Stimulated activated memory B cell treated with anti-CD40 and anti-IgM and Interleukin-4, amounts not matched to agents 10 μg/mL and 1 μg/mL and 100 μg/mL, for 72 hours (primary cell): ENCODE measurements at places on chromosomes 5 and 9.

- no peak for ATAC-seq
These were observed 139.8 kb upstream of the RPS23 start for GRCh38 chr5:82417776-82418607.

- no peak for ATAC-seq
These were observed 1353.4 kb upstream of the WWC1 start for GRCh38 chr5:166938071-166938470.

DNA sequence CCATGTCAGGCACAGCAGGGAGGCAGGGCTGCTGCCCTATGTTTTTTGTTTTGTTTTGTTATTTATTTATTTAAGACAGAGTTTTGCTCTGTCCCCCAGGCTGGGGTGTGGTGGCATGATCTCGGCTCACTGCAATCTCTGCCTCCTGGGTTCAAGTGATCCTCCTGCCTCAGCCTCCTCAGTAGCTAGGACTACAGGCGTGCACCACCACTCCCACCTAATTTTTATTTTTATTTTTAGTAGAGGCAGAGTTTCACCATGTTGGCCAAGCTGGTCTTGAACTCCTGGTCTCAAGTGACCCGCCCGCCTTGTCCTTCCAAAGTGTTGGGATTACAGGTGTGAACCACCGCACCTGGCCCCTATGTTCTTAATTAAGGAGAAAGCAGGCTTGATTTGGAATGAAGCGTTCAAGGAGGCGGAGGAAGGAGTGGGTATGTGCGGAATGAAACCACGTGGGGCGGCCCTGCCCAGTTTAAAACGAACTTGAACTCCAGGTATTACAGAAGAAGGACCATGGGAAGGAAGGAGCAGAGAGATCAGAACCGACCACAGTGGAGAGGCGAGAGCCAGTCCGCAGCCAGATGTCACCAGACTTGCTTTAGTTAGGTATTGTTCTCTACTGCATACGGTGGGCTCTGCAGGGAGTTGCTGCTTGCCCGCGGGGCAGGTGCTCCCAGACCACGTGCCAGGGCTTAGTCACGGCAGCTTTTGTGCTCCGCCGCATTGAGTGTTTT is 34.9 kb upstream of the EPB41L4B start:
- ATAC-seq, result no peak

DNA sequence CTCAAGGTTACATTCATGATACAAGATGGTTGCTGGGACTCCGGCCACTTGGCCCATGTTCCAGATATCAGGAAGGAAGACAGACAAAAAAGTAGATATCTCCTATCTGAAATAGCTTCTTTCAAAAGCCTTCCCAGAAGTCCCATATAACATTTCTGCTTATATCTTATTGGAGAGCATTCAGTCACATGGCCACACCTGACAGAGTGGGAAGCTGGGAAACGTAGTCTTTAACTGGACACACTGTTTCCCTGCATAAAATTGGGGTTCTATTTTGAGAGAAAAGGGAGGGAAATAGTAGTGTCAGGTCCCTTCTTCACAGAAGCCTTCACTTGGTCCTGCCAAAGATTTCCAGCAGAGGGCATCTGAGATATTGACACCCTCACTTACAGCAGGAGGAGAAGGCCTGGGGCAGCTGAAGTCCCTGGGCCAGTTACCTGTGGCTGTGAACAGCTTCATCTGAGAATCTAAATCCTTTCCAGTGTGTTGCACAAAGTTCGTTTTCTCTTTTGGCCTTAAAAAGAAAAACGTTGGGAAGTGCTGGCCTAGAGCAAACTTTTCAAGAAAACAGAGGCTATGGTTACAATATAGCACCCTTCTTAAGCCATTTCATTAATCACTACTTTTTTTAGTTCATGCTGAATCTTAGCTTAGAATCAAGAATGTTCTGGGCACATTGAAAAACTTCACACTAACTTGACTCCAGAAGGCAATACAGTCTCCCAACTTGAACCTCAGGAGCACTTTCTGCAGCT is 33.5 kb downstream of the SPEF2 start:
- no peak for ATAC-seq

- no peak for ATAC-seq
These were observed 93.0 kb downstream of the THBS4 start for GRCh38 chr5:80128141-80128540.

GRCh38 chr9:19969721-19970120 is 180.9 kb upstream of the SLC24A2 start:
- no peak for ATAC-seq

DNA sequence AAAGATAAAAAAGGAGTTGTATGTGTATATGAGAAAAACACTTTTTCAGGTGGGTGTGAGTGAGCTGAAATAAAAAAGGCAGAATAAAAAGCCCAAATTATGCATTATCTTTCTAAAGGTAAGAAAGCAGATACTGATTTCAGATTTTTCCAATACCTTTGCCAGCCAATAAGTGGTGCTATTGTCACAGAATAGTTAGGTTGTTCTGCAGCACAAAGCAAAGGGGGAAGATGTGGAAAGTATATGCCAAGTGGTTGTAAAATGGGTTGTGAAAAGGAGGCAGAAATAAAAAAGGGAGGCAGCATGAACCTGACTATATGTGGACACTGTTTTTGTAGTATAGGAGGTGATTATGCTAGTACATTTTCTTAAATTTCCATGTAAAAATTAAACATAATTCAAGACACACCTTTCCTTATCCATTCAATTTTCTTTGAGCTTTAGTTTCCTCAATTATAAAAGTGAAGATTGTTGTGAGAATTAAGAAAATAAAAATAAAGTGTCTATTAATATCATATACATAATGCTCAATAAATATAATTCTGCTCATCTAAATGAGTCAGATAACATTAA is 106.7 kb downstream of the SMIM15 start:
- ATAC-seq, result no peak

GRCh38 chr9:88783711-88784083 is 207.6 kb upstream of the S1PR3 start:
- peak; percentile 26 for ATAC-seq

GRCh38 chr5:159548517-159548916 is 218.2 kb upstream of the IL12B start:
- ATAC-seq, result no peak

GRCh38 chr5:107617052-107617451 is 53.7 kb downstream of the EFNA5 start:
- no peak for ATAC-seq

DNA sequence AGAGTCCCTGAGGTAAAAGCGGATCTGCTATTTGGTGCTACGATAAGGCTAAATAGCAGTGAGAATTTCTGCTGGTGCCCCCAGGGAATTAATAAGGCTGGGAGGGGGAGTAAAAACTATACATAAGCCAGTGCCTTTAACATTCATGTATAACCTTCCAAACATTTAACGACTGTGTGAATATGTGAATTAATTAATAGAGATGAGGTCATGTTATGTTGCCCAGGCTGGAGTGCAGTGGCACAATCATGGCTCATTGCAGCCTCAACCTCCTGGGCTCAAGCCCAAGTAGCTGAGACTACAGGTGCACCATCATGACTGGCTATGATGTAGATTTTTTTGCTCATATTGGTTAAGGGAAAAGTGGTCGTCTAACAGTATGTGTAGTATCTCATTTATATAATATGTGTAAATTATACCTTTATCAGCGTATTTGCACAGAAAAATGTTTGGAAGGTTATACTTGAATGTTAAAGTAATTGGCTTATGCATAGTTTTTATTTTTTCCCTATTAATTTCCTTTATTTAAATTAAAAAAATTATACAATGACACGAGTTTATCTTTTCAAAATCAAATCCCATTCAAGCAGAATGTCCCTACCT is 64.6 kb downstream of the EHMT1 start:
- no peak for ATAC-seq

DNA sequence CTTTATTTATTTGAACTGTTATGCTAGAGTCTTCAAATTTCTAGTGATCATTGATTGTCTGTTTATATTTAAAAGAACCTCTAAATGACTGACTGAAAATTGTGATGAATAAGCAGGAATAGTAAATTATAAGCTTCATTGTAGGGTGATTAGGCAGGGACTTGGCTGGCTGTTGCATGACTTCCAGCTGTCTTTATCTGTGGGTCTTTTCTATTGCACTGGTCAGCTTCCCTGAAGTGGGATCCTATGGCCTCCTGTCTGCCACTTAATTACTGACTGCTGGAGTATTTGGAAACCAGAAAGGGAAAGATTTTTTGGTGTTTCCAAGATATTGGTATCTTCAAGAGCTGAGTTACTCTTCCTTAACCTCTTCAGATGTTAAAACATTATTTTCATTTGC is 123.0 kb upstream of the CCNH start:
- ATAC-seq, result no peak

DNA sequence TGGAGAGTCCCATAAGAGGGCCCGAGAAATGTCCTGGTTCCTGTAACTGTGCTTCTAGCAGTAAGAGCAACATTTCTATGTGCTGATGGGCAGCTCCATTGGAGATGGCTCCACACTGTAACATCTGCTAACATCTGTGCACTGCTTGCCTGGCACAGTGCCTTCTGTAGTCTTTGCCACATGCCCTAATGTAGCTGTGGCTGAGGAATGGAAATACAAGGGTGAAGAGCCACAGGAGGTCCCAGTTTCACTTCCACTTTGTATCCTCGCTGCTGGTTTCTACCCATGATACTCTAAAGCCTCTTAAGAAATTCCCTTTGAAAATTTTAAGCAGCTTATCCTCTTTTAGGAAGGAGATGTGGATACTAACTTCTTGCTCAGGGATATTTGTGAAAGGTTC is 97.4 kb downstream of the HOMER1 start:
- peak; percentile 90 for ATAC-seq
